Daoy (cell line): ENCODE measurements at places on chromosomes 3 and 15.

- no peak for DNase-seq
Measured at GRCh38 chr3:89114841-89115223, 7.4 kb downstream of the EPHA3 start.

DNA sequence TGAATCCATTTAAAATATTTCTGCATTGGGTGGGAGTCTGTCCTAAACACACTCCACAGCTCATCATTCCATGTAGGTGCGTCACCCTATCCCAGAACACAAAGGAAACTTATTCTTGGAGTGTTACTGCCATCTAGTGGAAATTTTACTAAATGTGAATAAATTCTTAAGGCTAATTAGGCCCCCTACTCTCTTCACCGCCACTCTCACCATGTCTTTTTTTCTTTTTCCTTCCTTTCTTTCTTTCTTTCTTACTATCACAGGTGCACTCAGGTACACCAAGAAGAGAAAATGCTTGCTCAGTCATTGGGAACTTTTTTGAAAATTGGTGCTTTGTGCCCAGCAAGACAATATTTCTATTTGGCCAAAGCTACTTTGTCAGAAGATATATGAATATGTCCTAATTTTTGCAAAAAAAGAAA, 26.4 kb upstream of the ATP8B4 start:
- peak; percentile 82 for DNase-seq

GRCh38 chr15:62950462-62950931, 92.0 kb upstream of the TPM1 start:
- DNase-seq = no peak

DNA sequence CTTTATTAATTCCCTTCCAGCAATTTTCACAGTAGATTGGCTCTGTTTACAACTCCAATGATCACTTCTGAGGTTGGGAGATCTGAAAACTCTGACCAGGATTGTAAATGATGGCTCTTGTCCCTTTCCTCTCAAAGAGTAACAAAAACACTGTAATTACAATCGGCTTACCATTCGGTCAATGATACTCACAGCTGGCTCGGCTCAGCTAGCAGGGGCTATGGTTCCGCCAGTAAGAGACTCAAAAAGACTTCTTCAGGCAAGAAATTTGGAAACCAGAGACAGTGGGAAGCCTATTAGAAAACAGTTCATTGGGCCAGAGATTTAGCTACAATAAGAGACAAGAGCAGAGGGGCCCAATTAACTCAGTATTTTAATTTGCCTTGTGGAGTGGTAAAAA, 96.6 kb downstream of the LRRC3B start:
- DNase-seq = no peak

- DNase-seq = no peak
Measured at GRCh38 chr3:126439968-126440708, 35.6 kb downstream of the ZXDC start.

GRCh38 chr15:42148808-42149492, 7.5 kb downstream of the PLA2G4F start:
- DNase-seq = no peak

DNA sequence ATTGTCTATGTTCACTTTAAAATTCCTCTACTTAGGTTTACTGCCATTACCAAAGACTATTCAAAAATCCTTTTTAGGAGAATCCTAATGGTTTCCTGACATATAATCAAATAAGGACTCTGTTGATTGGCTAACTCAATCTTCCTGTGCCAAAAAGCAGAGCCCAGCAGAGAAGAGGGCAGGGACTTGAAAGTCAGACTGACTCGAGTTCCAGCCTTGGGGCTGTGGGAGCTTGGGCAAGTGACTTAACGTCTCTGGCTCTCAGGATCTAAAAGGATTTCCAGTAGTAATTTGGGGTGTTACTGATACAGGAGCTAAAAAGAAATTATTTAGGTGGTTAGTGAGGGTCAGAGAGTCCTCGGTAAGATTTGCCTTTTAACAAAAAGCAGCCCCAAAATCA, 10.9 kb downstream of the CCR5 start:
- DNase-seq = no peak

DNA sequence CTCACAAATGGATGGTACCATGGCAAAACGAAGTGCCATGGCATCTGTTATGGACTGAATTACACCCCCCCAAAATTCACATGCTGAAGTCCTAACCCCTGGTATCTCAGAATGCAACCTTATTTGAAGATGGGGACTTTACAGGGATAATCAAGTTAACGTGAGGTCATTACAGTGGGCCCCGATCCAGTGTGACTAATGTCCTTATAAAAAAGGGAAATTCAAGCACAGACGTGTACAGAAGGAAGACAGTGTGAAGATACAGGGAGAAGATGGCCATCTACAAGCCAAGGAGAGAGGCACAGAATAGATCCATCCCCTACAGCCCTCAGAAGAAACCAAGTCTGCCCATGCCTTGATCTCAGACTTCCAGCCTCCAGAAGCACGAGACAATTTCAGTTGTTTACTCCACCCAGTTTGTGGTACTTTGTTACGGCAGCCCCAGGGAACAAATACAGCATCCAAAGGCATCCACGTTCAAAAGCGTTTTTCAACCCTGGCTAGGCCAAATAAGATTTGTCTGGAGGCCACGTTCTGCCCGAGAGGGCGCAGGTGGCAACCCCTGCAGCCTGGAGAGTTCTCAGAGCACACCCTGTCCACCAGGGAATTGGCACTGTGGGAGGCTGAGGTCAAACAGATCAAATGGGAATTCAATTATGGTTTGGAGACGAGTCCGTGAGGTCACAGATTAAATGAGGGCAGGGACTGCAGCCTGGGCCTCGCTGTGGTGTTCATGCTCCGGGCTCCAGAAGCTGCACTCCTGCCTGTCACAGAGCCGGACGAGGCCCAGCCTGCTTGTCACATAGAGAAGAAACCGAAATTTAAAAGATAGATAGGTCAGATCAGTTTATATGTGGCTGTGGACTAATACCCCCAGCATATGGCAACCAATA, 494.8 kb downstream of the SHQ1 start:
- no peak for DNase-seq

DNA sequence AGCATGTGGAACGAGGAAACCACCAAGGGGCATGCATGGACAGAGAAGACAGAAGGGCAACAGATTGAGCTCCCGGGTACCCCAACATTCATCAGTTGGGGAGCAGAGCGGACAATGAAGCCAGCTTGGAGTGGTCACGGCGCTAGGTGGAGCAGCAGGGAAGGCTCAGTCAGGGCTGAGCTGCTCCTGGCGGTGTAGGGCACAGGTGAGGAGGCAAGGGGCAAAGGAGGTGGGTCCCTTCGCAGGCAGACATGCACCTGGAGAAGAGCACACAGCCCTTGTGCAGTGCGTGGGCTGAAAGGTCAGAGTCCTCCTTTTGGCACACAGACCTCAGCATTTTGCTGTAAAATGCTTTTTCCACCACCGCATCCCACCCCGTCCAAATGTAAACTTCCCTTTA, 90.0 kb upstream of the SLC6A6 start:
- no peak for DNase-seq

DNA sequence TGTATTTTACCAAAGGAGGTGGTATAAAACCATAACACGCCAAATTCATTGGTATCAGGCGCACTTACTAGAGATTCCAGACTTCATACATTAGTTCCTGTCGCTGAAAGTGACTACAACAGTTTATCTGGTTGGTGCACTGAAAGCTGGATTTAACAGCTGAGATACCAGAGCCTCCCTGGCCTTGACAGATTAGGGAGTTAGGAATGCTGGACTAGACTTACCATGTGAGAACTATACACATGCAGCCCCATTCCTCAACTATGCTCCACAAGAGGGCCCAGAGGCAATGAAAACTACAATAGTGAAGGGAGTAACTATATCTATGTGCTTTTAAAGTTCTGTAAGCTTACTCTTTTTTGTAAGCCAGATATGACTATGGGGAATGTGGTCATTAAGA, 174.4 kb downstream of the STAG1 start:
- no peak for DNase-seq

DNA sequence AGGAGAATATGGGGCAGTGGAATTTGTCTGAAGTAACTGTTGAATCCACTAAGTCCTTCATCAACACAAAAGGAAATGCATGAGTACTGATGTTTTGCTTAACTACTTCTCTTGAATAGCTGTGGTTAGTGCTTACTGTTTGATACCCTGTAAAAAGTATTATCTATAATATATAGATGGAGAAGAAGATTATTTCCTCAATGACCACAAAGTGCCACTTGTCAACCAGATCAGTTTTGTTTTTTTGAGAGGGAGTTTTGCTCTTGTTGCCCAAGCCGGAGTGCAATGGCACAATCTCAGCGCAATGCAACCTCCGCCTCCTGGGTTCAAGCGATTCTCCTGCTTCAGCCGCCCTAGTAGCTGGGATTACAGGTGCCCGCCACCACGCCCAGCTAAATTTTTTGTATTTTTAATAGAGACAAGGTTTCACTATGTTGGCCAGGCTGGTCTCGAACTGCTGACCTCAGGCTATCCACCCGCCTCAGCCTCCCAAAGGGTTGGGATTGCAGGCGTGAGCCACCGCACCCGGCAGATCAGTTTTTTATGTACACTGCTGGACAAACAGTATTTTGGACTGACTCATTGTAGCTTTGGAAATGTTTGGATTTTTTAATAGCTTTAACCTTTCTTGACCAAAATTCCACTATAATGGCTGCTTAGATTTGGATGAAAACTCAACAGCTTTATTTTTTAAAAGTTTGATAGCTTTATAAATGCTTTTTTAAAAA, 1.5 kb upstream of the RPLP1 start:
- DNase-seq = no peak

DNA sequence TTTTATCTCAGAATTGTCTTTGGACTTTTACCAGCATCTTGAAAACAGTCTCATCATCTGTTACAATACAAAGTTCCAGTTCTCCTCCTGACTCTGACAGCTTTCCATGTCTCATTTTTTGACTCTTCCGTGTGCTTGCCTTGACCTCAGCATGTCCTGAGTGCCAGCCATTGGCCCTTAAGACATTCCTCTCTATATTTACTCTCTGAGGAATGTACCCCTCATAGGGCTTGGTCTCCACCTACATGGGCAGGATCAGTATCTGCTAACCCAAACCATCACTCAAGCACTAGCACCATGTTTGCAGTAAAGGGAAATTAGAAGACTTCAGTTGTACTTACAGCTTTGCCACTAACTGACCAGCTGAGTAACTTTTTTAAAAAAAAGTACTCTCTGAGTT, 16.2 kb downstream of the ANKUB1 start:
- no peak for DNase-seq

GRCh38 chr15:98745179-98745578, 96.8 kb downstream of the IGF1R start:
- no peak for DNase-seq

DNA sequence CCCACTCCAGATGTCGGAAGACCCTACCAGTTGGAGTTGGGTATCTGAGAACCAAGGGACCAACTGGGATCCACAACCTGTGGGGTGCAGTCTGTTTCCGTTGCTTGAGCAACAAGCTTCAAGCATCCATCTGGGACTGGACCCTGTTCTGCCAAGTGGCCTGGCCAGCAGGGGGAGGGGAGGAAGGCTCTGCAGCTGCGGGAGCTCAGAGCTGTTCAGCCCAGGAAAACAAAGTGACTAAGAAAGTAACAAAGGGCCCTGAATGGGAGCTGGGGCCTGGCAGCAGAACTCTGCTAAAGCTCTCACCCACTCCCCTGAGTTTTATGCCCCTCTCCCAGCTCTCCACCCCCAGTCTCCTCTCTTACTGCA, 2.7 kb downstream of the TYRO3 start:
- no peak for DNase-seq

- peak; percentile 67 for DNase-seq
Measured at GRCh38 chr3:155664925-155665695, 79.8 kb downstream of the PLCH1 start.

- no peak for DNase-seq
Measured at GRCh38 chr3:64898941-64899340, 211.1 kb upstream of the ADAMTS9 start.

GRCh38 chr3:172341482-172342059, 106.7 kb downstream of the GHSR start:
- peak; percentile 37 for DNase-seq

DNA sequence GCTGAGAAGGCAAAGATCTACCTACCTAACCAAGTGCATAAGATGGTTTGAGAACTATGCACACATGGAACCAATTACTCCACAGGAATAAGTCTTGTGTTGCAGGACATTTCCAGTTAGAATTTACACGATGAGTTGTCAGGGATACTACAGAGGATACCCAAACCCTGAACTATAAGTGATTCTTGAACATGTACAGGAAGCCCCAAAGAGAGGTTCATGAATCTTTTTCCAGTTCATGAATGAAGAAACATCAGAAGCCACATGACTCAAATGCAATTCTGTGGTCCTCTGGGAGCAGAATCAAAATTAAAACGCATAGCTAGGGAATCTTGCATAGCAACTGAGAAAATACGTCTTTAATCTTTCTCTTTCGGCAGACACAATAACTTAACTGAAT, 114.1 kb upstream of the LMCD1 start:
- no peak for DNase-seq

GRCh38 chr15:37044915-37045648, 55.3 kb downstream of the MEIS2 start:
- no peak for DNase-seq

DNA sequence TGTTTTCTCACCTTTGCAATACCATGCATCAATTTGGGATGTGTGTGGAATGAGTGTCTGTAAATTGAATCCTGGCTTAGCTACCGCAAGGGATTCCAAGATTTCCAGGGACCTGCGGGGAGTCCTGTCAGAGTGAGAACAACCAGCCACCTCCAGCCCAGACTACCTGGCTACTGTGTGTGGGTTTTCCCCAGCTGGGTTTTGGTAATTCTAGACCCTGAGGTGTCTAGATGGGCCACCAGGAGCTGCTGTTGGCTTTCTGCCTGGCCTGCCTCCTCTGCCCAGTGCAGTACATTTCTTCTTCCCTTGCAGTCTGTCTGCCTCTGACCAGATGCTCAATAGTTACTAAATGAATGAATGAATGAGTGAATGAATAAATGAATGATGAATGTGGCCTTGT, 32.5 kb upstream of the CORO2B start:
- no peak for DNase-seq

DNA sequence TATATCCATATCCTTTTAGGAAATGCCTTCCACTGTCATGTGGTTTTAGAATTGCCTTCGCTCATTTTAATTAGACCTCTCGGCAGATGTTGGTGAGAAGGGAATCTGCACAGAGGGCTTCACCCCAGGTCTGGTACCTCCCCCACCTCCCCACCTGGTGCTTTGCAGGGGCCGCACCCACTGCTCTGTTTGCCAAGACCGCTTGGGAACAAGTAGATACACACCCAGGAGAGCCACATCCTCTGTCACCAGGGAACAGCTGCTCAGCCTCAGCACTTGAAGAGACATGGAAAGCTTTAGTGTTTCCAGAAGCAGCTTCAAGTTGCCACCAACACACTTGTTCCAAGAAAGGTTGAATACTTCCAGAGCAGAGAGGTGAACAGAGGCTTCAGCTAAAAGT, 21.8 kb downstream of the LRRC31 start:
- no peak for DNase-seq

GRCh38 chr15:49313650-49314049, 109.4 kb upstream of the FGF7 start:
- DNase-seq = no peak

- peak; percentile 32 for DNase-seq
Measured at GRCh38 chr15:26504009-26504408, 268.9 kb downstream of the GABRB3 start.

DNA sequence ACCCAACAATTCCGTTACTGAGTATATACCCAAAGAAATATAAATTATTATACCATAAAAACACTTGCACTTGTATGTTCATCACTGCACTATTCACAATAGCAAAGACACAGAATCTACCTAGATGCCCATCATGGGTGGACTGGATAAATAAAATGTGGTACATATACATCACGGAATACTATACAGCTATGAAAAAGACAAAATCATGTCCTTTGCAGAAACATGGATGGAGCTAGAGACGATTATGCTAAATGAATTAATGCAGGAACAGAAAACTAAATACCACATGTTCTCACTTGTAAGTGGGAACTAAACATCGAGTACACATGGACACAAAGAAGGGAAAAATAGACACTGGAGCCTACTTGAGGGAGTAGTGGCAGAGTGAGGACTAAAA, 185.3 kb downstream of the PYDC2 start:
- no peak for DNase-seq
